Sigmoid colon (tissue), 7 donors: ENCODE measurements at places on chromosomes 6 and 20. TPM values are rescaled to one million over a fixed set of nuclear protein-coding genes. Genes with fewer than 3 reads are reported as not detected.

DNA sequence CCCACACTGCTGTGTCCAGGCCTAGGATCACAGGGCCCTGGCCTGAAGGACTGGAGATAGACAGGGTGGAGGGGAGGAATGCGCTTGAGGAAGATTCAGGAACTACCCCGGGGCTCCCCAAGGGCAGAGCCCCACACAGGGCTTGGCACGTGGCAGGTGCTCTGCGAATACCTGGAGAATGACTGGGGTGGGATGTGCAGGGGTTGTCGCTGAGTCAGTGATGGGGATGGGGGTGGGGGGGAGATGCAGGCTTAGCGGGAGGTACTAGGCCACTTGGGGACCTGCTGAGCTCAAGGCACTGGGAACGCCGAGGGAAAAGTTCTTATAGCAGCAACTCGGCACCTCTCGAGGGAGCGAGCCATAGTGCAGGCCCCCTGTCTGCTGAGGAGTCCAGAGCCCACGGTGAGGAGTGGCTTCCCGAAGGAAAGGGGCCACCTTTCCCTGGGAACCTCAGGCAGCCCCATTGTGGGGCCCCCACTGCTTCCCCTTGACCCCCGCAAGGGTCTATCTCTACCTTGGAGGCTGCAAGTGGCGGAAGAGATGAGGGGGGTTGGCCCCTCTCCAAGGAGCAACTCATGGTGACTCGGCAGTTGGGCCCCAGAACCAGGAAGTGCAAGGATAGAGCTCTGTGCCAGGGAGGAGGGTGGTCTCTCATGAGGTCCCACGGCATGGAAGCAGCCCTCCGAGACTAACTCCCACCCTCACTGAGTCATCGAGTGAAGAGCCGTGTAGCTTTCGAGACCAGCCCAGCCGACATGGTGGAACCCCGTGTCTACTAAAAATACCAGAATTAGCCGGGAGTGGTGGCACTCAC lies 33.1 kb downstream of the SRC start:
- peak; percentile 68 for DNase-seq

DNA sequence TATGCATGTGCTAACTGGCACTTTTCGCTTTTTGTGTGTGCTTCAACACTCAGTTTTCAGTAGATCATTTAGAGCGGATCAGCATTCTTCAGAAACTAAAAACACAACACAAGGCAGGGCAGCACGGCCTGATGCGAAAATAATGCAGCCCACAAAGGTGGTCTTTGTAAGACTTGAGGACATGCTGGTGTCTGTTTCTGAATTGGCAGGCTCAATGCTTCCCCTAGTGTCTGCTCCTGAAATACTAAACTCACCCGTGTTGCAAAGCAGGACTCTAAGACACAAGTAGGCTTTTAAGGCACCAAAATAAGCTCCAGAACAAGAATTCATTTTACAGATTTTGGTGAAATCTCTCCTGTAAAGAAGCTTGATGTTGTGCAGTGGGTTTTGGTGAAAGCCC lies 676.5 kb downstream of the TENT5A start:
- no peak for DNase-seq

SLA2 gene
- total RNA-seq: 0.55 TPM

DNA sequence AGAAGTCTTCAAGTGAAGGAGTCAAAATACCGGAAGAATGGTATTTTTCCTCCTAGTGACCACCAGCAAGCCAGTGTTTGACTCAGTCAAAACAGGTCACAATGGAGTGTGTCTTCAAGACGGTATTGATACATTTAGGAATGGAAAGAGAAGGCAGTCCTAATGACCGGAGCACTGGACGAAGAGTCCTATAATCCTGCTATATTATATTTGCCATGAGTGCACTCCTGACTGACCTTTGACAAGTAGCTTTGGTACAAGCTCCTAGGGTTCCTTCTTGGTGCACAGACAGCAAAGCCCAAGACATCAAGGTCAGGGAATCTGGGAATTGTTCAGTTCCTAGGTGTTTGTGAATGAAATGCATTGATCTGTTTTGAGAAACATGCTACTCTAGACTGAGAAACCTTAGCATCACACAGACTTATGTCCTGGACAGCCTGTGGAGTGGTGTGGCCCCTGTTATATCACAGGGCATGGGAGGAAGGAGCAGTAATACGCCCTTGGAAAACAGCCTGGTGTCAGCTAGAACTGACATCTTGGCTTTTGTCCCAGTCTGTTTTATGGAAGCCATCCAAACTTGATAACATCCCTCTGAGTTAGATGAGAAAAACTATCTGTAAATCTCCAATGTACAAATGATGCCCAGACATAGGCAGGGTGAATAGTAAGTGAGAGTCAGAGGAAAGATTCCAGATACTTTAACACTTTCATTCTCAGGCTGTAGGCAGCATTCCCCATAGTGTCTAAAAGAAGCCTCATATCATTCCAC lies 18.5 kb downstream of the NOX3 start:
- DNase-seq: no peak

GRCh38 chr6:7750197-7750596 lies 24.3 kb downstream of the BMP6 start:
- no peak for DNase-seq

- DNase-seq: no peak
These were observed 380.9 kb upstream of the RGS17 start for GRCh38 chr6:153511896-153512496.

GRCh38 chr20:24116611-24117010 lies 128.0 kb upstream of the GGTLC1 start:
- no peak for DNase-seq

GRCh38 chr6:43634702-43635303 lies 837 bp upstream of the MAD2L1BP start:
- DNase-seq: no peak

- no peak for DNase-seq
These were observed 280.3 kb upstream of the JARID2 start for GRCh38 chr6:14965424-14966075.

GRCh38 chr6:56345376-56345995 lies 98.1 kb upstream of the COL21A1 start:
- DNase-seq: no peak

VSTM2L gene
- 2.5 TPM for total RNA-seq

DNA sequence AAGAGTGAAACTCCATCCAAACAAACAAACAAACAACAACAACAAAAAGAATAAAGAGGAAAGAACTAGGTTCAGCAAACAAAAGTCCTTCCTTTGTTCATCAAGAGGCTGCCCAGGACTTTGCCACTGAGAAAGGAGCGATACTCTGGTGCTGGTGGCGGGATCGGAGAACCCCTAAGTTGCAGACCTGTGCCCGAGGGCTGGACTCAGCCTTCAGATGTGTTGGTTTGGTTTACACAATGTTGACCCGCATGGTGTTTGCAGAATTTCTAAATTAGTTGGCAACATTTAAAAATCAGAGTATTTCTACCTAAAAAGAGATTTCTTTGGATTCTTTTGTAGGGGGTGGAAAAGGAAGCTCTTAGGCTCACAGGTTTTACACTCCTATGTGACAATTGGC lies 42.5 kb downstream of the TRAM2 start:
- DNase-seq: no peak
